ENCODE measurements at places on chromosomes 12 and 14.
A peak's percentile ranks its signal among the peaks of the same experiment; 100 is the strongest.

DNA sequence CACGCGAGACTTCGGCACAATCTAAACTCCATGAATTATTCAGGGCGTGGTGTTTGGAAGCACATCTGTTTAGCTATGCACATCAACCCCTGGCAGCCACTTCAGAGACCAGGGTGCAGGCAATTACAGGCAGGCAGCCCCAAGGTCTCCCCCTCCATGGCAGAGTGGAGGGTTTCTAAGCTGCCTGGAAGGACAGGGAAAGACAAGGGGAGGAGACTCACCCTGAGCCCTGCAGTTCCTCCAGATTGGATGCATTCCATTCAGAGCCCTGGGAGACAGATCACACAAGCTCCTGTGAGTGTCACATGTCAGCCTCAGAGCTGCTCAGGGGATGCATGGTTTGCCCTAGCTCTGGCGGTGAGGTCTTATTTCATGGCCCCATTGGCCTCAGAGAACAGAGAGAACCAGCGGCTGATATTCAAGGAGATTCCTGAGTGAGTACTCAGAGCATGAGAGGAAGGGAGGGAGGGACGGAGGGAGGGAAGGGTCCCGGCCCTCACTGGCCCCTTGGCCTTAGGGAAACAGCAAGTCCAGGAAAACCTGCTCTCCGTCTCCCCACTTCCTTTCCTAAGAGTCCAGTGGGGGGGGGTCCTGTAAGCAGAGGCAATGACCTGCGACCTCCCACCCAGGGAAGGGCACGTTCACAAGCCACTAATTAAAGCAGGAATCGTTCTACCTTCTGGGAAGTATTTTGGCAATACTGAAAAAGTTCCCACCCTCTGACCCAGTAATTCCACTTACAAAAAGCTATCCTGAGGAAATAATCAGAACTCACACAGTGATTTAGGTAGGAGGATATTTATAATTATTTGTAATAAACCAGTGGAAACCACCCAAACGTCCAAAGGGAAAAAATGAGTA lies 55.1 kb downstream of the SSH1 start:
- no peak for DNase-seq

DNA sequence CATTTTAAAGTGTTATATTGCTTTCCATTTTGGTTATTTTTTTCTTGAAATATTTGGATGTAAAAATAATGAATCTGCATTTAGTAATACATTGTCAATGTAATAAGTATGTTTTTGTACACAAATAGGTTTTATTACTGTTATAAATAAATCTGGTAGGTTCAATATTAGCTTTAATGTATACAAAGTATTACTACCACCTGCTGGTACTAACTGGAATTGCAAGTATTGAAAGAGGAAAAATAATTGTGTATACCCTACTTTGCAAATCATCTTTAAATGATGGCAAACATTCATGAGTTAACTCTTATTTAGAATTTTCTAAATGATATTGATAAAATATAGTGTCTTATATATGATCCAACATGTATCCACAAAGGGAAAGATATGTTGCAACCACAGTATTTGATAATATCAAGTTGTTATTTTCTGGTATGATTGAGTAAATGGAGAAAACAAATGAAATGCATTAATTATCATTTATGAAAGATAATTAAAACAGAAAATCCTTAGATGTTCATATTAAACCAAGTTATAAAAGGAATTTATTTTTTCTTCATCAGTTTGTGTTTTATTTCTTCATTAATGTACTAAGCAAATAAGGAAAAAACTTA lies 3.2 kb downstream of the OR4K2 start:
- no peak for DNase-seq

GRCh38 chr12:112998987-112999767 lies 20.9 kb downstream of the OAS2 start:
- no peak for DNase-seq

DNA sequence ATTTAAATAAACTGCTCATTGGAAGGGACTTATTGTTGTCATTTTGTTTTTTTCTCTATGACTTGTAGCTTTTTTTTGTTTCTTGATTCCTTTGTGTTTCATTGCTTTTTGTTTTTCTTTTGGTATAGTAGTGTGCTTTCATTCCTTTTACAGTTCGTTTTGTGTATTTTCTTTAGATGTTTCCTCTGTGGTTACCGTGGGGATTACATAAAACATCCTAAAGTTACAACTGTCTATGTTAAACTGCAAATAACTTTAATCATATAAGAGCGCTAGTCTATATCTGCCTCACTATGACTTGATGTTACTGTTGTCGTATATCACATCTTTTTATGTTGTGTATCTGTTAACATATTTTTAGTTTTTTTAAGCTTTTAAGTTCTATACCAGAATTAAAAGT lies 86.9 kb downstream of the ATF7IP start:
- no peak for DNase-seq

DNA sequence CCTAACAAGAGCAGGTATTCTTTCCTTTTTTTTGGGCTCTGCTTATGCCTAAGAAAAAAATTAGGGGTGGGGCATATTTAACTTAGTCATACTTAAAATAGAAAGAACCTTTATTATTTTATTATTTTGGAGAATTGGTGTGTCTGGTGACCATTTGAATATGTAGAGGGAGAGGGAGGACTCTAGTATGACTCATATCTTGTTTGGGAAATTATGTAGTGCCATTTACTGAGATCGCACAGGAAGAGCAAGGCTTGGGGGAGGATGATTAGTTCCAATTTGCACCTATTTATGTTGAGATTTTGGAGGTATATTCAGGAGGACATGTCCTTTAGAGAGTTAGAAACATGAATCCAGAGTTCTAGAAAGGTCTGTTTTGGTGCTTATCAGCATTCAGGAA lies 9.9 kb downstream of the ZNF410 start:
- DNase-seq, result no peak

DNA sequence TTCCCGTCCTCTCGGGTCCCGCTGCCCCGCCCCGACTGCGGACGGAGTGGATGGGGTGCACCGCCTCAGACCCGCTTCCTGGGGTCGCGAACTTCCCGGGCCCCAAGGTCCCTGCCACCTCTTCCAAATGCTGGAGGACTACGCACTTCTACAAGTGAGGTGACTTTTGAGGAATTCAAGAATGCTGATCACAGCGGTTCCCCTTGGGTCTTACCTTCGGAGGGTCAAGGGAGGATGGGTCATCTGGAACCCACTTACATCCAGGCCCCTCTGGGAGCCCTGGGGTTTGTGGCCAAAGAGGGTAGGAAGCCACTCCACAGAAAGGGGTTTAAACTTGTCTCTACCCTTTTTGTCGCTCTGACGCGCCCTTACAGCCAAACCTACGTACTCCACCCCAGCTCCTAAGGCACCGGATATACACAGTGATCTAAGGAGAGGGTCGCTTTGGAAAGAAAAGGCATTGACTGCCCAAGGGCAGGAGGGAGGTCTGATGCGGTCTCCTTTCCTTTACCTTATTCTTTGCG lies 532 bp upstream of the PRKD1 start:
- no peak for DNase-seq

- no peak for DNase-seq
Observed at GRCh38 chr12:6302621-6303020, 7.9 kb upstream of the PLEKHG6 start.

DNA sequence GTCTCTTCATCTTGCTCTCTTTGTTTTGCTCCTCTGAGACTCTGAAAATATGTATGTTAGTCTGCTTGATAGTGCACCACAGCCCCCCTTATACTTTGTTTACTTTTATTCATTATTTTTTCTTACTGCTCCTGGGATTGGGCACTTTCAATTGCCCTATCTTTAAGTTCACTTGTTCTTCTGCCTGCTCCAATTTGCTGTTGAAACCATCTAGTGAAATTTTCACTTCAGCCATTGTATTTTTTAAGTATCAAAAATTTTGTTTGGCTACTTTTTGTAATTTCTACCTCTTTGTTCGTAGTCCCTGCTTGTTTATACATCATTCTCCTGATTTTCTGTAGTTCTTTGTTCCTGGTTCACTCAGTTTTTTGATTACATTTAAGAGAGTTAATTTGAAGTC lies 223.3 kb downstream of the SLC38A4 start:
- no peak for DNase-seq

- DNase-seq, result no peak
Observed at GRCh38 chr14:105466531-105467248, 7.9 kb upstream of the CRIP2 start.

GRCh38 chr14:100429537-100429936 lies 106.4 kb downstream of the SLC25A47 start:
- no peak for DNase-seq

GRCh38 chr12:105100998-105101397 lies 6.5 kb upstream of the WASHC4 start:
- no peak for DNase-seq

- no peak for DNase-seq
Observed at GRCh38 chr12:66733839-66734238, 55.0 kb upstream of the GRIP1 start.

GRCh38 chr14:35814371-35815005 lies 5.4 kb upstream of the RALGAPA1 start:
- DNase-seq, result peak; percentile 79

DNA sequence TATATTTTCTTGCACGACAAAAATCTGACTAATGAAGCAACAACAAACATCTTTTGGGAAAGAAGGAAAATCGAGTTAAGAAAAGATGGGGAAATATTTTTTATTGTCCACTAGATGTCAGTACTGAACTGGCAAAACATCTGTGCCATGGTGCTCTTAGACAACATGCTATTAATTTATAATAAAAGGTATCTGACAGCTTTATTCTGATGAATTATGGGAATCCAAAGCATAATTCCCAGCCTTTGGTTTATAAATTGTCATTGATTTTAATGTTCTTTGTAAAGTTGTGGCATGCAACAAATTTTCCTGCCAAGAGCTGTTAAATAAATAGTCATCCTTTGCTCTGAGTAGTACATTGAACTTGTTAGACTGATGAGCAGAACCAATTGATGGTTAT lies 231.2 kb downstream of the ETNK1 start:
- DNase-seq, result no peak

- no peak for DNase-seq
Observed at GRCh38 chr14:65790172-65790815, 377.8 kb downstream of the FUT8 start.

DNA sequence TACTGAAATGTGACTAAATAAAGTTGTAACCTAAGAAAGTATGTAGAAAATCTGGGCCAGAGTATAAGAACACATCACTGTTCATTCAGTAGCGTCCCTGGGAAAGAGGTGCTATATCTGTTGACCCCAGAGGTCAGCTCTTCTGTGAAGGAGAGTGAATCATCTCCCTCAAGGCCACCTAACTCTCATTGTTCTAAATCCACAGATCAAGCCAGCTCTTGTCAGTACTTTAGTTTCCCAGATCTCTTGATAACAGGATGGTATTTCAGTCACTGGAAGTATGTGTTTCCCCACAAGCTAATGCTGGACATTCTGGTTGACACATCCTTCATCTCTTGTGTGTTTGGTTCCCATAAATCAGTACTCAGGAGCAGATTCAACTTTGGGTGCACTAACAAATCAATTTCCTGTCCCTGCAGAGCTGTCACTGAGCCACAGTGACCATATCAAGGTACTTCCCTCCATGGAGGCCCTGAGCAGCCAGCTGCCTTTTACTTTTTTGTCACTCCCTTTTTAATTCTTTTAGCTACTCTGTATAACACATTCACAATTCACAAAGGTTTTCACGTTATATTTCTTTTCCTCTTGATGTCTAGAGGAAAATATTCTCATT lies 7.8 kb downstream of the KRT1 start:
- DNase-seq, result no peak

GRCh38 chr12:55724940-55725309 lies 3.9 kb downstream of the CD63 start:
- no peak for DNase-seq

- DNase-seq, result no peak
Observed at GRCh38 chr12:8867009-8867408, 44.6 kb downstream of the A2ML1 start.

Data from activated CD4-positive, alpha-beta memory T cell treated with anti-CD3 and anti-CD28 coated beads, Interleukin-2, amount 10 ng/mL, durations not matched to agents 7 days and 5 days (primary cell).